ENCODE measurements at places on chromosomes 2 and 18.
A peak's percentile ranks its signal among the peaks of the same experiment; 100 is the strongest.

DNA sequence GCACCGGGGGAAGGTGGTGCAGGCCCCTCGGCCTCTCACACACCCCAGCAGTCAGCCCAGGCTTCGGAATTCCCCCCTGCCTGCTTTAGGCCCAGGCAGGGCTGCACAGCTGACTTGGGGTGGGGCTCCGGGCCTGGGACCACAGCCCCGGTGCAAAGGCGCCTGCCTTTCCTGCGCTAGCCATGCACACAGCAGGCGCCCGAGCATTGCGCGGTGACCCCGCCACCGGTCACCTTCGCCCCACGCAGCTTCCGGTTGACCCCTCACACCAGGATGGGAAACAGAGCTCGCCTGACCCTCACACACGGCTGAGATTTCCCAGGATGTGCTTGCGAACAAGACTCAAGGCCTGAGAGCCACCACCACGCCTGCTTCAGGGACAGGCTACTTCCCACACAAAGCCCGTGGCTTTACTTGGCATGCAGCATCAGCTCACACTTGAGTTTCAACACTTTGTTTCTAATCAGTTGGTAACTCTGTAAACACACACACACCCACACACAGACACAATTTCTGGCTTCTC, 46.0 kb downstream of the SLC66A2 start:
- no peak for DNase-seq

DNA sequence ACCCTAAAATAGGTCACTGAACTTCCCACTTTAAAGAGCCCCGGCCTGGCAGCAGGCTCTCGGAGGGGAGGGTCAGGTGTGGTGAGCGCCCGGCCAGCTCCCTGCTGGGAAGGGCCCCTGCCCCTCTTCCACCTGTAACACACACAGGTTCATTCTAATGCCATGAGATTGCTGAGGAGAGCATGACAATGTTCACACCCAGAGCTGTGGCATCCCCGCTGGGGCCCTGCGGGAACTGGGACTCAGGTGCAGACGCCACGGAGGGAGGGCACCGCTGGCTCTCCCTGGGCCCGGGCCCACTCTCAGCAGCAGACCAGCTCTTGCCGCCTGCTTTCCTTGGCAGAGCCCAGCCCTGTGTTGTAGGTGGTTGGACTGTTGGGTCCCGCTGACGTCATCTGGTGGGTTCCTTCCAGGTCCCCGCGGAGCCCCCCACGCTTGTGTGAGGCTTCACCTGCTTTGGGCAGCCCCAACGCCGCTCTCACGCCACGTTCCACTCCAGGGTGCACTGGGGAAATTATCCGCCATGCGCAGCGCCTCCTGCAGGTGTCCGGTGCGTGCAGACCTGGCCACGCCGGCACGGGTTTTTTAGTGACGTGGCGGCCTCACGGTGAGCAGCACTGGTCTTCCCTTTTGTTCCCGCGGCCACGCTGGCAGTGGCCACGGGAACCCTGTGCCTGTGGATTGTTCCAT, 50.4 kb upstream of the KCNG2 start:
- DNase-seq, result no peak

- DNase-seq, result no peak
These were observed 1.4 kb downstream of the ARL4C start for GRCh38 chr2:234495251-234496054.

DNA sequence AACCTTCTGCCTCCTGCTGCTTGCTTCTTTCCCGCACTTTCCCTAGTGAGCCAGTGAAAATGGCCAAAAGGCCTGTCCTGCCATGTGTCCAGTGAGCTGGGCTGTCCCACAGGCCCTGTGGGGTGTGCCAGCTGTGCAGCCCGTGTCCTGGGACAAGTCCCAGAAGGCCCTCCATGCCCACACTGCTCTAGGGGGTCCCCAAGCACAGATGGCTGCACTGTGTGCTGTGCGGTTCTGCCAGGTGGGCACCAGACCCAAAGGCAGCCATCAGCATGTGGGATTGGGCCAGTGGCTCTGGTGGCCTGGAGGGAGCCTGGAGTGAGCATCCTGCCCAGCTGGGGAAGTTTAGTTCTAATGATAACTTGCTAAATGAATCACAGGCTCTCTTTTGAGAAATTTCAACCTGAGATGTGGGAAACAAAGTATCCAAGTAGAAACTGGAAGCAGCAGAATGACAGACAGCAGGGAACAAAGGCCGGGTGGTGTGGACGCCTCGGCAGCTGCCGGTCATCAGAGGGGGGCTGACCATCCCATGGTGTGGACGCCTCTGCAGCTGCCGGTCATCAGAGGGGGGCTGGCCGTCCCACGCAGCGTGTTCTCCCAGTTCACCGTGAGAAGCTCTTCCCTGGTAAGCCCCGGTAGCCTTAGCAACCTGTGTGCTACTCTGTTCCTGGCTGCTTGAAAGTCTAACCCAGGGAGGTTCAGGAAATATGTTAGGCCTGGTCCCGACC, 9.9 kb upstream of the CNDP2 start:
- DNase-seq, result no peak

GRCh38 chr2:83997889-83998288, 461.2 kb downstream of the SUCLG1 start:
- no peak for DNase-seq

DNA sequence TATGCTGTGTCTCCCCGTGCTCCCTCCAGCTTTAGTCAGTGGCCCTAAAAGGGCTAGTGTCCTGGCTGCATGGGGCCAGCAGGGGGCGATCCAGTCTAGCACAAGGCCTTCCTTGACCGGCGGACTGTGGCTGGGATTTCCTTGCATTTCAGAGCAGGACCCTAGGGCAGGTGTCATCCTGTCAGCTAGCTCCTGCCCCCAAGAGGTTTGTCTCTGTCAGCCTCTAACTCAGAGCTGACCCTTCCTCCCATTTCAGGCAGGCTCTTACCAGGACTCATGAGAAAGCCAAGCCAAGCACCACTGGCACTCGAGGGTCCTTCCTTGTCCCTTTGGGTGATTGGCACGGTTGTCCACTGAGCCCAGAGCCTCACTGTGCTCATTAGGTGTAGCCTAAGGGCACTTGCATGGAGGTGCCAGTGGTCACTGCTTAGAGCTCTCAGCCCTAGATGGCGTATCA, 140.3 kb downstream of the RPIA start:
- DNase-seq, result no peak

DNA sequence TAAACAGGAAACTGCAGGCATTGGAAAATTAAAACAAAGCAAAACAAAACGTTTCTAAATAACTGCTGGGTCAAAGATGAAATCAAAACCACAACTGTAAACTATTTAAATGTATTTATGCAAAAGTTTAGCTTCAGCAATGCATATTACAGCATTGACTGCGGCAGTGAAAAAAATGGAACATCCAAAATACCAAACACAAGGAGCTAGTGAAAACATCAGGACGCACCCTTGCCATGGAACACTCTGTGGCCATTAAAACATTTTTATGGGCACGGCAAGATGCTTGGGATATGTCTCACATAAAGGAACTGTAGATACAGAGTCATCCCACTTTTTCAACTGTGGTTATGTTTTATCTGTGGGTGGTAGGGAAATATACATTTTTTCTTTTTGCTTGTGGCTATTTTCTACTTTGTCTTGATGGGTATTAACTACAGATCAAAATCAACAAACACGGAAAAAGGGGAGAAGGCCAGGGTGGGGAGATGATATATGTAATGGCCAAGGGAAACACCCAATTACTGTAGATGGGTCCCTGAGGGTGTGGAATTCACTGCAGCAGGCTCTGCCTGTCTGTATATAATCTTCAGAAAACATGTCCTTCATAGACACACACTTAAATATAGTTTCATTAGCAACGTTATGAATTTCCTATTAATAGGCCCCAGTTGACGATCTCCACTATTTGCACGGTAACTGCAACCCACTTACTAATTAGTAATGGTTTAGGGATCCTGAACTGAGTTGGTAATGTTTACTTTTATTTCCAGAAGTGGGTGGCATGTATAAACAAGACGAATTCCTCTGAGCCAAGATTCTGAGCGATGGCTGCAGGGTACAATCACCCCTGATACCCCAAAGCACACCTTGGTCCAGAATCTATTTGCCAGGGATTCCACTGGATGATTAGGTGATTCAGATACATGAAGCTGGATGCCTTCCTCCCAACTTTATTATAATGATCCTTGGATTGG, 110.5 kb downstream of the ACKR3 start:
- DNase-seq, result no peak

DNA sequence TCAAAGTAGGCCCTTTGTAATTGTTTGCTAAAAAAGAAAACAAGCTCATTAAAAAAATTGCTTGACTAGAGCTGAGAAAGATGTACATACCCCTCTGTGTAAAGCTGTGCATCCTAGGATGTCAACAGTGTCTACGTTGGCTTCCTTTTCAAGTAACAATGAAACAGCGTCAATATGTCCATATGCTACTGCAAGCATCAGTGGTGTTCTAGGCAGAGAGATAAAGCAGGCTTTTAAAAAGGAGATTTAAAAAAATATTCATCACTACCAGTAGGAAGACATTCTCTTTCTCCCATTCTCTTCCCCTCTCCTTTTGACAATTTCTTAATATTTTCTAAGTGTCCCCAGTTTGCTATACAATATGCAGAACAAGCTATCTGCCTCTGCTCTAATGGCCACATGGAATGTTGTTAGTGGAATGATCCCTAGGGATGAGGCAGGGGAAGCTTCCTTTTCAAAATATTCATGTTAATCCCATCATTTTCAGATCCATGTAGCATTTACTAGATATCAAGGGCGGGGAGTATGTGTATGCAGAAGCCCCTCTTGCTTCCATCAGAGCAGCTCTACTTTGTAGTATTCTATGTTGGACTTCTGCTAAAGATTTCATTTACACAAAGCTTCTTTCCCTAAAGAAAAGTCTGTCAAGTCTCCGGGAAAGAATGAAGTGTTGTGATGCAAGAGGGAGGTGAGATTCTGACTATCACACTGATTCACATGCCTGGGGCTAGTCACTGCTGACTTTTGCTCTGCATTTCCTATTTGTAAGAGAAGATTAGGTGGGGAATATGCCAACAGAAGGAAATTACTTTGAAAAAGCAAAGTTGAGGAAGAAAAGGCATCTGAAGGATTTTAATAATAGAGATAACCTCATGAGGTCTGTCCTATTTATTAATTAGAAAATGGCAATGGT, 81.5 kb upstream of the PGAP1 start:
- DNase-seq, result no peak

DNA sequence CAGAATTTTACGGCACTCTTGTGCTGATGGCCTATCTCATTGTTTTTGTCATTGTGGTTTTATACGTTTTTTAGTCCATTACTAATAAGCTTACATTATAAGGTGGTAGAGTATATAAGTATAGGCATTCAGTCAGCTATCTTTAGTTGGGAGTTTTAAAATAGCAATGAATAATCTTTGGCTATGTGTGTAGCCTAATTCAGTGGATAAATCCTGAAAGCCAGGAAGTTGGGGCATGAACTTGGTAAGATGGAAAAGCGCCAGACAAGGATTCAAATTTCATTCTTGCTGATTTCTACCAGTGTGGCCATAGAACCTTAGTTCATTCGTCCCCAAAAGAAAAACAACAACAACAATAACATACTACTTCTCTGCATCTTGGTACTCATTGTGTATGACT, 31.2 kb downstream of the EPC2 start:
- DNase-seq, result no peak

GRCh38 chr2:216001216-216002100, 11.9 kb downstream of the MREG start:
- no peak for DNase-seq

DNA sequence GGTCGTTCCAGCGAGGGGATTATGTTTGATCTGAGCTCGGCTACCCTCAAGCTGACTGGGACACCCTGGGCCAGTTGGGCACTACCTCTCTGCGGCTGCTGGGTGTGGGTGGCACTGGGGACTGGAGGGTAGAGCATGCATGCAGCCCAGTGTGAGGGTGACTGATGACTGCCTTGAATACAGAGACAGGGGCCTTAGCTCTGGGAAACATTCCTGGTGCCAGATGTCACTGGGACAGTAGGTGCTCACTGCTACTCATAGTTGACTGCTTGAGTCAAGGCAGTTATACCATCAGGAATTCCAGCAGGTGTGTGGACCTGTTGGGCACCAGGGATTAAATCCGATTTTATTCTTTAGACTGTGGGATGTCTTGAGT, 33.6 kb upstream of the ATP6V1B1 start:
- DNase-seq, result peak; percentile 8

DNA sequence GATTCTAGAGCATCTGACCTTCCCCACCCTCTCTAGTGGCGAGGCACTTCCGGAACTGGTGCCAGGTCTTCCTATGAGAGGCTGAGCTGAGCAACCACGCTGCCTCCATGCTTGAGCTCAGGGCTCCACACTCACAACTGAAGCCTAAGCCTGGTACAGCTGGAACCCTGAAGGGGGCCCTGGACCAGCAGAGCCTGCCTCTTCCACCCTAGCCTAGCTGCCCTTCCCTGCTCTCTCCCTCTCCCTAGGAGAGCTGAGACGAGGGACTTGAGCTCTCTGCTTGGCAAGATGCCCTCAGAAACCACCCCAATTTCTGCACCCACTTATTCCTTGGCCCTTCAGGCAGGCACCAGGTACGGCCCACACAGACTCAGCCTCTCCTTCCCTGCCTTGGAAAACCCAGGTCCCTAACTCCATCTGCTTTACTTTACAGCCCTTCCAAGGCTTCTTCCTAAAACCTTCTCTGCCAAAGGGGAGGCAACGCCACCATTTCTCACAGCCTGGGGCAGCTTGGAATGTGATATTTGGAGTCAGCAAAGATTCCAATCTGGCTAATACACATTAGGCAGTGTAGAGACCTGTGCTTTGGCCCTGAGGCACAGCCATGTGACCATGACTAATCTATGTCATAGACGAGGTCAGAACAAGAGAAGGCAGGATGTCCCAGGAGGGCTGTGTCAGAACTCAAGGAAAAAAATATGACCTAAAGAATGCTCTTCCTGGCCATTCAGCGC, 18.8 kb downstream of the COX7A2L start:
- peak; percentile 86 for DNase-seq

DNA sequence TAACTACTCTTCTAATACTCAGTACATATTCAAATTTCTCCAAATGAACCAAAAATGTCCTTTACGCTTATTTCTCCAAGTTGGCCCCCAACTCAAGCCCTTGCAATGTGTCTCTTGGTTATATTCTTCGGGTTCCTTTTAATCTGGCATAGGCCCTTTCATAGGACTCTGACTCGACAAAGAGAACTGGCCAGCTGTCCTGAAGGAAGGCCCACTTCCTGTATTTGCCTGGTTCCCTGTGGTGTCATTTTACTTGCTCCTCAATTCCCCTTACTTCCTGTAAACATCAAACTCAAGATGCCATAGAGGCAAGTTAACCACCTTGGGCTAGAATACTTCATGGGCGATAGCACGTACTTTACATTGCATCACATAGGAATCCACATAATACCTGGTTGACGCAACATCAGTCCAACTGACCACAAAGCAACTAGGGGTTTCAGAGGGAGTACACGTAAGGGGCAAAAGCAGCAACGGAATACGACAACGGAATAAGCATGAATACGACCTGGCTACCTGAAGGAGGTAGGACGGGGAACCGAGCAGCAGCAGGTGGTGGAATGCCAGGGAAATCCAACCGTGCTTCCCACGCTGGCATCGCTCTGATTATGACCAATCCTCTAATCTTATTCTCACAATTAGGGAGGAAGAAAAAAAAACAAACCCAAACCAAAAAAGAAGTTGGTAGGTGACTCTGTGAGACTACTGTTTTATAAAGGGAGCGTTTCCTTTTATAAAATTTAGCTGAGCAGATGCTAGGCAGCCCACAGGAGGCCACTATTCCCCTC, 823 bp upstream of the GORASP2 start:
- DNase-seq, result no peak
